ENCODE measurements at places on chromosomes 4 and X. TPM values are rescaled to one million over a fixed set of nuclear protein-coding genes. Genes with fewer than 3 reads are reported as not detected.

- DNase-seq = no peak
- H3K27ac ChIP-seq = no peak overlapping the region
- no peak overlapping the region for H3K4me3 ChIP-seq
- H3K4me1 ChIP-seq = no peaks in the 10 kb centered on the region
These were observed 21.0 kb upstream of the SORCS2 start for GRCh38 chr4:7171191-7171900.

- DNase-seq = no peak
- H3K36me3 ChIP-seq = no peaks in the 10 kb centered on the region
- H3K27me3 ChIP-seq = peaks cover 32% of the 10 kb centered on the region
- H3K4me1 ChIP-seq = no peaks in the 10 kb centered on the region
- no peak overlapping the region for H3K27ac ChIP-seq
- no peak overlapping the region for H3K4me3 ChIP-seq
These were observed 208.2 kb upstream of the PSAPL1 start for GRCh38 chr4:7642741-7643458.

GRCh38 chr4:57877047-57877458, 766.9 kb upstream of the IGFBP7 start:
- DNase-seq = no peak
- H3K4me1 ChIP-seq = peaks cover 20% of the 10 kb centered on the region
- H3K27me3 ChIP-seq = no peaks in the 10 kb centered on the region
- no peaks in the 10 kb centered on the region for H3K36me3 ChIP-seq

DNA sequence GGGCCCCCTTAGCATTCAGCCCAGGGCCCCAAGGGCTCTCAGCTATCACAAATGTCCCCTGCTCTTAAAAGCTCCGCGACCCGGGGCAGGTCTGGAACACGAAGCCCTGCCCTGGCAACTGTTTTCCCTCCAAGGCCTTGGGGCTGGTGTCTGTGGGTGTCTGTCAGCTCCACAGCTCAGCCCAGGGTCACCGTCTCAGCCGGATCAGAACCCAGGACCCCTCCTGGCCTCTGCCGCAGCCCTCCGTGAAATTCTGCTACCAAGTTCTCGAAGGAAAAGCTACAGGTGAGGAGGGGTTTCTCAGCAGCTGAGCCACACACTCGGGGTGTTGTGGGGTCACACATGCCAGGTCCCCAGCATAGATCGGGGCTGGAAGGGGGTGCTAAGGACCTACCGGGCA, 61.2 kb downstream of the ACOX3 start:
- H3K4me1 ChIP-seq = peaks cover 54% of the 10 kb centered on the region
- peak; percentile 13 for DNase-seq
- H3K27ac ChIP-seq = peak overlapping the region; percentile 91
- H3K4me3 ChIP-seq = no peak overlapping the region
- no peaks in the 10 kb centered on the region for H3K27me3 ChIP-seq

DNA sequence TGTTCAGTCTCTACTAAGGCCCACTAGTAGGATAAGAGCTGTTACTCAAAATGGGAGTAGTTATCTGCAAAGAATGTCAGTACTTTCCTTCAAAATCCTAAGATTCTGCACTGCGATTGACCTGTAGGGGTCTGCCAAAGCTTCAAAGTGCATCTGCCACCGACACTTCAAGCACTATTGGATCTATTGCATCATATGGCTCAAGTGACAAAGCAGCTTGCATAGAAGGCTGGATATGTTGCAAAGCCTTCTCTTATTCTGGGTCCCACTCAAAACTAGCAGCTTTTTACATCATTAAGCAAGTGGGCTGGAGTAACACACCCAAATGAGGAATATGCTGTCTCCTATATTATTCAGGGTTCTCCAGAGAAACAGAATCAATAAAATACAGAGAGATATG, 115.4 kb upstream of the EMCN start:
- no peaks in the 10 kb centered on the region for H3K4me1 ChIP-seq
- no peak for DNase-seq
- H3K27ac ChIP-seq = no peak overlapping the region
- no peaks in the 10 kb centered on the region for H3K36me3 ChIP-seq
- no peak overlapping the region for H3K4me3 ChIP-seq

- no peak overlapping the region for H3K4me3 ChIP-seq
- no peak overlapping the region for H3K27ac ChIP-seq
- no peaks in the 10 kb centered on the region for H3K36me3 ChIP-seq
- H3K4me1 ChIP-seq = no peaks in the 10 kb centered on the region
- no peaks in the 10 kb centered on the region for H3K27me3 ChIP-seq
- no peak for DNase-seq
These were observed 98.3 kb downstream of the GK start for GRCh38 chrX:30751497-30751896.

GRCh38 chrX:95919605-95920004, 765.0 kb upstream of the DIAPH2 start:
- H3K36me3 ChIP-seq = no peaks in the 10 kb centered on the region
- H3K4me1 ChIP-seq = no peaks in the 10 kb centered on the region
- DNase-seq = no peak
- H3K27ac ChIP-seq = no peak overlapping the region
- H3K27me3 ChIP-seq = no peaks in the 10 kb centered on the region
- H3K4me3 ChIP-seq = no peak overlapping the region

- peaks cover 16% of the 10 kb centered on the region for H3K27me3 ChIP-seq
- no peaks in the 10 kb centered on the region for H3K36me3 ChIP-seq
- no peak overlapping the region for H3K27ac ChIP-seq
- no peak overlapping the region for H3K4me3 ChIP-seq
- no peak for DNase-seq
- peaks cover 9% of the 10 kb centered on the region for H3K4me1 ChIP-seq
These were observed 8.5 kb downstream of the SORCS2 start for GRCh38 chr4:7200801-7201200.

DNA sequence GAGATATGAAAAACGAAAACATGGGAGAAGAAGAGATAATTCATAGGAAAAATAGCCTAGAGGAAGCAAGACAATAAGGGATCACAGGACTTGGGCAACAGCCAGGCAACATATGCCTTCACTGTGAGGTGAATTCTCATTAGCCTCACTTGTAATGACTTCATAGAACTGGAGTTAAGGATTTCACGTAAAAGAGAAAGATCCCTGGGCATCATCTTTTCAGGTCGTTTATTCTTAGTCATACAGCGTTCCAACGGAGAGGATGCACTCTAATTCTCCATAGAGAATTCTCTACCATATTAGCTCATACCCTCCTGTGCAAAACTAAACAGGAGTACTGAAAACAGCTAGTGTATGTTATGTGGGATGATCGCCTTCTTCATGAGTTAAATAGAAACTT, 1.4 kb downstream of the PRKG2 start:
- DNase-seq = no peak
- no peak overlapping the region for H3K27ac ChIP-seq
- no peak overlapping the region for H3K4me3 ChIP-seq
- H3K27me3 ChIP-seq = peaks cover 72% of the 10 kb centered on the region

MPP1 gene
- 32.9 TPM for total RNA-seq

KIT gene
- total RNA-seq = 1.2 TPM

SLC6A8 gene
- total RNA-seq = 229 TPM

NXF2 gene
- total RNA-seq = not detected

FDCSP gene
- total RNA-seq = not detected

All from left ventricle myocardium inferior (tissue), 1 donor.